ENCODE measurements at places on chromosomes 5 and 9. TPM values are rescaled to one million over a fixed set of nuclear protein-coding genes. Genes with fewer than 3 reads are reported as not detected.

Gene F12
- total RNA-seq: 0.28 TPM

Gene AK8
- total RNA-seq: not detected

Gene PCDHA11
- not detected for total RNA-seq

Gene ANGPTL2
- 0.82 TPM for total RNA-seq

Gene CCL27
- total RNA-seq: not detected

Gene SDHA
- total RNA-seq: 122 TPM

Data from T-cell (primary cell).